ENCODE measurements at places on chromosomes 6 and 20. TPM values are rescaled to one million over a fixed set of nuclear protein-coding genes. Genes with fewer than 3 reads are reported as not detected.

The TAGAP gene
- total RNA-seq, result 1.4 TPM

The SLC35A1 gene
- total RNA-seq, result 32.0 TPM

The RAET1L gene
- total RNA-seq, result not detected

The TDRD6 gene
- total RNA-seq, result 2.6 TPM

The PRKN gene
- 19.5 TPM for total RNA-seq

Data from camera-type eye (tissue), 1 donor.